ENCODE measurements at places on chromosomes 12 and 14.

DNA sequence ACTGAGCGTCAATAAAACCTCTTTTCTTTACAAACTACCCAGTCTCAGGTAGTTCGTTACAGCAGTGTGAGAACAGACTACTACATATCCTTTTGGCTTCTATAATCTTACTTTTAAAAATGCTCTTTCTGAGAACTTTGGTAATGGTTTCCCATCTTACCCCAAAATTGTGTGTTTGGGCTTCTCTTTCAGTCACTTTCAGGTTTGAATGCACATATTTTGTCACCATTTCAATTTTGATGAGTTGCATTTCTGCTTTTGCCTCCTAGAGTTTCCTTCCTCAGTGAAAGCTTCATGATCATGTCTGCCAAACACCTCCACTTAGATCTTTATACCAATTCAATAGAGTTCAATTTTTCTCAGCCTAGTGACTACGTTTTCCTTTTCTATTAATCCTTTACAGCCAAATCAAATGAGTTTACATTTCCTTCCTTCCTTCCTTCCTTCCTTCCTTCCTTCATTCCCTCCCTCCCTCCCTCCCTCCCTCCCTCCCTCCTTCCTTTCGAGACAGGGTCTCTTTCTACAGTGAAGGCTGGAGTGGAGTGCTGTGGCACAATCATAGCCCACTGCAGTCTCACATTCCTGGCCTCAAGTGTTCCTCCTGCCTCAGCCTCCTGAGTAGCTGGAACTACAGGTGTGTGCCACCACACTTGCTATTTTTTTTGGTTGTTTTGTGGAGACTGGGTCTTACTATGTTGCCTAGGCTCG lies 124.9 kb downstream of the BCAT1 start:
- DNase-seq = no peak

DNA sequence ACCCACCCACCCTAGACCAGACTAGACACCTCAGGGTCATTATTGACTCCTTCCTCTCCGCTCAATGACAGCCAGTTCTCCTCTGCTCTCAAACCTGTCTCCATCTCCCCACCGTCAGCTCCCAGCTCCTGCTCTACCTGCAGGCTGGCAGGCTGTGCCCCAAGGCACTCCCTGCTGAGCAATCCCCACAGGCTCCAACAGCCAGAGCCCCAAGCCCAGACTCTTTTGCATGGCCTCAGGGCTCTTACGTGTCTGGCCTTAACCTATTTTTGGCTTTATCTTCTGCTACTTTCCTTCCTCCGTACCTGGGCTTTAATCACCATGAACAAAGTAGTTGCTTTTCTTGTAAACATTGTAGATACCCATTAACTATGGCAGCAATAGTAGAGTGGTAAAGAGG lies 162.9 kb upstream of the PRMT8 start:
- DNase-seq = no peak

GRCh38 chr14:91732859-91733477 lies 1.1 kb upstream of the CATSPERB start:
- no peak for DNase-seq

- DNase-seq = no peak
Measured at GRCh38 chr14:70289138-70289537, 70.3 kb downstream of the COX16 start.

DNA sequence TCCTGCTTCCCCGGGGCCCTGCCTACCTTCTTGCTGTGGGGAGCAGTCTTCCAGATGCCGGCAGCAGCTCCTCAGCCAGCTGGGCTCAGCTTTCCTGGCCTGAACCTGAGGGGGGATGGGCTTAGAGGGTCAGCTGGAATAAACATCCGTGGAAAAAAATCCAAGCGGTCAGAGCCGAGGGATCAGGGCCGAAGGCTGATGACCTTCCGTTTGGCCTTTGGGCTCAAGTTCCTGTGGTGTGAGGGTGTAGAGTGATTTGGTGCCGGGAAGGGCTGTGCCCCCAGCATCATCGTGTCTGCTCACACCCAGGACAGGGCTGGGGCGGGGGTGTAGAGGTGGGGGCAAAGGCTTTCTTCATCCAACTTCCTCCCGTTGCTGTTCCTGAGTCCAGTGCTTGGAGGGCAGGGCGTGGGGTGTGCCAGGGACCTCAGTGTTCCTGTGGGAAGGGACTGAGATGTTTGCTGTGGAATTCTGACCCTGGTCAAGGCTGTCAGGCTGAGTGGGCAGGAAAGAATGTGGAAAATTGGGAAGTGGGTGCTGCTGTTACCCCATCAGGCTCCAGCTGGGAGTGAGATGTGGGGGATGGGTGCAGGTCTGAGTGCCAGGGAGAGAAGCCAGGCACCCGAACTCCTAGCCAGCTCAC lies 2.6 kb downstream of the SMIM41 start:
- DNase-seq = peak; percentile 62

GRCh38 chr12:68899251-68899771 lies 33.7 kb downstream of the CPM start:
- no peak for DNase-seq

DNA sequence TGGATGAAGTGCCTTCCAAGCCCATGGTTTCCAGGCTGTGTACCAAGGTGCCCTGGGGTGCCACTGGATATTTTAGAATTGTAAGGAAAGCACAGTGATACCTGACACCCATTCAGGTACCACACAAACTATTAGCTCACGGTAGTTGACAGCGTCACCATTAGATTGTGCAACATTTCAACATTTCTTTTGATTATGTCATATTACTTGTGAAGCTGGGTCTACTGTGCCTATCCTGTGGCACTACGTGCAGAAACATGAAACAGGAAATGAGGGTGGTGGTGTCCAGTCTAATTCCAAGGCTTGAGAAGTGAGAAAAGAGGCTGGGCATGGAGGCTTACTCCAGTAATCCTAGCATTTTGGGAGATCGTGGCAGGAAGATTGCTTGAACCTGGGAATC lies 75.5 kb upstream of the CPM start:
- no peak for DNase-seq

DNA sequence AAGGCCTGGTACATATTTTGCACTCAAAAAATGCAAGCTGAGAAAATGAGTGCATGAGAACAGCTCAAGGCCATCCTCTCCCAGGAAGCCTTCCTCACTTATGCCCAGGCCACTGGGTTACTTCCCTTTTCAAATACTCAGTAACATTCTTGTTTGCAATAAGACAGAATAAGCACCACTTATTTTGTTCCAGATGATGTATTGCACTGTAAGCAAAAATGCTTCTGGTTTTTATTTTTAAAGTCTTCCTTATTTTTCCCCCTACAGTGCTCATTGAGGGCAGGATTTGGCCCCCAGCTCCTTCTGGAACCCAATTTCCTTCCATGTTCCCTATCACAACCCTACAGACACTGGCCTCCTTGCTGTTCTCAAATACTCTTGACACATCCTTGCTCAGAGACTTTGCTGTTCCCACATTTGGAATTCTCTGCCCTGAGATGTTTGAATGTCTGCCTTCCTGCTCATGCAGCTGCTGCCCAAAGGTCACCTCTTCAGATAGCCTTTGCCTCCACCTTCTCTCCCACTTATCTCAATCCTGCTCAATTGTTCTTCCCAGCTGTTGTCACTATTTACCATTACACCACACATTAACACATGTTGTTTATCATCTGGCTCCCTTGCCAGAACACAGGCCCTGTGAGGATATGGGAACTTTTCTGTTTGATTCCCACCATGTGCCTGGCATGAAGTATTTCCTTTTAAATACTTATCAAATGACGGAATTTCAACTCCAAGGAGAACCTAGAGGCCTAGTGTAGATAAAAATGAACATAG lies 49.9 kb downstream of the IFNG start:
- DNase-seq = no peak

DNA sequence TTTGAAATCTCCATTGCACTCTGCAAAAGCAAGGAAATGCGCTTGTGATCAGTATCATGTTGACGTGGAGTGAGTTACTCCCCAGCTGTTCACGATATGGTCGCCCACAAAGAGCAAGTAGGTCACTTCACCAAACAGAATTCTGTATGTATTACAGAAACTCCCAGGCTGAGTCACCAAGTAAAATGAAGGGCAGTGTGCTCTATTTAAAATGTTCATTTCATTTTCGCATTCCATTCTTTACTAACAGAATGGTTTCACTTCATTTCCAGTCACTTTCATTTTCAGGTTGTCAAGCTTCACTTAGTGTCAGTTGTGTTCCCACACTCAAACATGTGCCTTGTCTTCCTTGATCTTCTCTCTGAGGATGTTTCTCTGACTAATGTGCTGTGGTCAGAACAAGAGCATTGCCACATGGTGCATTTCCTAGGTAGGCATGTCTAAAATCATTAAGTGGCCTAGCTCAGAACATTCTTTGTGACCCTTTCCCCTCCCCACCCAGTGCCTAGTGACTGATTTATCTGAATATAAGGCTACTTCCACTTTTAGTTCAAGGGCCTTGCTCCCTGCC lies 391.2 kb downstream of the RAD51B start:
- DNase-seq = peak; percentile 25

GRCh38 chr14:75715926-75716780 lies 55.1 kb downstream of the TTLL5 start:
- DNase-seq = no peak

DNA sequence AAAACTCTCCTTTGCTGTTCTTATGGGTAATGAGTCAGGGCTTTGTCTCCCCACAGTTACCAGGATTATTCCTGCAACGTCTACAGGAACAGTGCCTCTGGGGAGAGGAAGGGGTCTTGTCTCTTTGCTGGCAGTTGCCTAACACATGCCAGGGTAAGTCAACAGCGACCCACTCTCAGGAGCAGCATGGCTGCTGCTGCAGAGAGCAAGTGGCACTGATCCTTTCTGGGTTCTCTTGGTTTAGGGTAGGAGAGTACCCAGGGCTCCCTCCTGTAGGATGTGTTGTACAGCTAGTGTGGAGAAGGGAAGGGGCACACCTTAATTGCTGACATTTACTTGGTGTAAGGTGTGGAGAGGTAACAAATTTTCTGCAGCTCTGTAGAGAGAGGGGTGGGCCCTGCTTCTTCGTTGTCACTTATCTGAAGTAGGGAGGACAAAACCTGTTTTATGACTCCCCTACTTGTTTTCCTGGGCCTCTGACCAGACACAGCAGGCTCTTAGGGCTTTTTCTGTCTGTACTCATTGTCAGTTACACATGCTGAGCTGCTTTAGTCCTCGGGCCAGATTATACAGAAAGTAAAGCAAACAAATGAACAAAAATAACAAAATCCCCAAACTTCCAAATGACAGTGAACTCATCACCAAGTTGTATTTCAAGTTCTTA lies 168.2 kb downstream of the ACSS3 start:
- DNase-seq = no peak
